Esophagus squamous epithelium (tissue), 5 donors: ENCODE measurements at places on chromosomes 4 and X. TPM values are rescaled to one million over a fixed set of nuclear protein-coding genes. Genes with fewer than 3 reads are reported as not detected.

The TLR2 gene
- total RNA-seq = 26.9 TPM

The SPRY1 gene
- 60.3 TPM for total RNA-seq

The ASB9 gene
- total RNA-seq = 3.4 TPM

The SCML2 gene
- 2.4 TPM for total RNA-seq

The GAB3 gene
- 4.4 TPM for total RNA-seq
